Fibroblast of the aortic adventitia (primary cell): ENCODE measurements at places on chromosomes 13 and 19. TPM values are rescaled to one million over a fixed set of nuclear protein-coding genes. Genes with fewer than 3 reads are reported as not detected.

TDRD12 gene
- 0.36 TPM in 1 of 2 replicates, not detected in the other for total RNA-seq

TYK2 gene
- 25.7 and 51.5 TPM in 2 replicates for total RNA-seq

GRCh38 chr19:47226426-47227351, 4.3 kb downstream of the BBC3 start:
- peak; percentile 76 for DNase-seq

SCAF1 gene
- total RNA-seq = 16.9 and 41.1 TPM in 2 replicates

DNA sequence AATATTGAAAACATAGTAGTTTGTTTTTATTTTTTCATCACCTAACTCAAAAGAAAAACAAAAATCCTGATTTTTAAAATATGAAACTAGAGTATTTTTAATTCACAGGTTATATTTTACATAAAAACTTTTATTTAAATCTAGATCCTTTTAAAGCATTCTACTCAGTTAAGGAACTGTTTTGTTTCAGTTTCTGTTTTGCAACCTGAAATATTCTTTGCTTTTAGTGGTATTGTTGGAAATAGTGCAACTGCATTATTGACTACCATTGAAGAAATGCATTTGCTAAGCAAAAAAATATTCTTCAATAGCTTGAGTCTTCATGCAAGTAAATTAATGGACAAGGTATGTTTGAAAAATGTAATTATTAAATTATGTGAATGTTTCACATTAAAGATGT, 43.8 kb downstream of the COG6 start:
- DNase-seq = no peak

DNA sequence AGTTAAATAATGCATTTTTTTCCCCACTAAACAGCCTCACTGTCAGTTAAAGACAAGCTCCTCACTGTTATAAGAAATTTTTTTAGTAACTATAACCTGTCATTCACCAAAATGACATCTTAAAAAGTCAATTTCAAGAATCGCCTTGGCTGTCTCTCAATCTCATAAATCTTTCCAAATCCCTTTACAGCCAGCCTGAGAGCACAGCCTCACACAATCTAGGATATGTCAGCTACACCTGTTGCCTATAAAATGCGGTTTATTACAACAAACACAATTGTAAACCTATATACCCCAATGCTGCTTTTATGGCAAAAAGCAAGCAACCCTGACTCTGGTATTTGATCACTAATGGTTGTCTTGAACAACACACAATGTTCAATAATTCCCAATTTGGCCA, 29.5 kb upstream of the FNDC3A start:
- DNase-seq = no peak

DNA sequence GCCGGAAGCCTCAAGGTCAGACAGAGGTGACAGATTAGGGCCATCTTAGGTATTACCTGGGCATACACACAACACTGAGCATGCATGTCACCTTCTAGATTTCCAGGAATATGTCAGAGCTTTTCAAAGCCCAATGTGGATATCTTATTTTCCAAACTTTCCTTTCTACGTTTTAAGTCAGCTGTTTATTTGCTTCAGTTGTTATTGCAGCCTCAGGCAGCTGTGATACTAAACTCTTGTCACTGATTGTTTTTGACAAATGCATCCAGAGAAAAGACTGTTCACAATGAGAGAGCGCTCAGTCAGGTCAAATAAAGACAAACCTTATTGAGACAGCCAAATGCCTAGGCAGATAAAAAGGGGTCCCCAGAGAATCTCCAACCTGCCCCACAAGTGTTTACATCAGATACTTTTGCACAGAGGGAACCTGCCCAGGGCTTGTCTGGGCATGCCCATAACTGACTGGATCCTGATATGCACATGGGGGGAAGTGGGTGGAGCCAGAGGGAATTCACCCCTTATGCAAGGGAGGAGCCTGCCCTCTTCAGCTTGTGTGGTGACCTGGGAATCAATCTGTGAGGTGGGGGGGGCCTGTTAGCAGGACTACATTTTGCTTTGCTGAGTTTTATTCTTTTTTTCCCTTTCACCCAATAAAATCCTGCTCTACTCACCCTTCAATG, 28.5 kb downstream of the MED4 start:
- peak; percentile 26 for DNase-seq

DNA sequence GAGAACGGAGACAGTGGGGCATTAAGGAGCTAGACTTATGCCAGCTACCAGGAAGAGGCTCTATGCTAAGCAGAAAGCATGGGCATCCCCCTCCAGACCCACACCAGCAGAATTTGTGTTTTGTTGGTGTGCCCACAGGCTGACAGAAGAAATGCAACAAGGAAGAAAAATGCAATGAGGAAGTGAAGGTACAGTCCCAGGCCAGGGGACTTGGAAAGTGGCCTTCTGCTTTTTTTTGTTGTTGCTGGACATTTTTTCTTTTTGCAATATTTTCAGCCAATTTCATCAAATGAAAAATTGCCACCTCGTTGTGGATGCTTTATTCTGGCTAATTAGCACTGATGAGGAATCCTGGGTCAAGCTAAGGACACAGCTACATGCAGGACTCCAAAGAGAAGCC, 167.7 kb downstream of the TSHZ3 start:
- DNase-seq = no peak

DNA sequence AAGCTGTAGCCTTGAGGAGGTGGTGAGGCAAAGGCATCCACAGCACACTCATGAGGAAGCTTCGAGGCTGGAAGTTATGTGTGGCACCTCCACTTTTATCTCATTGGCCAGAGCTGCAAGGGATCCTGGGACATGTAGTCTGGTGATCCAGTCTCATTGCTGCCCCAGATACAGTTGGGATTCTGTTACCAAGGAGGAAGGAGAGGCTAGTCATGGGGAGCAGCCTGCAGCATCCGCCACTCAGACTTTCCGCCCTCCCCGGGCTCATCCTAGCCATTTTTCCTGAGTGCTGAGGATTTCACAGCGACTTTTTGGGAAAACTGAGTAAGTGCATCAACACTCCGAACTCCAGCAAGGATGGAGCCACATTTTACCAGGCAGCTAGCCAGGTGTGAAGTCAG, 74.4 kb downstream of the DPF1 start:
- no peak for DNase-seq

- DNase-seq = no peak
Observed at GRCh38 chr19:6378486-6378885, 2.8 kb upstream of the PSPN start.

DNA sequence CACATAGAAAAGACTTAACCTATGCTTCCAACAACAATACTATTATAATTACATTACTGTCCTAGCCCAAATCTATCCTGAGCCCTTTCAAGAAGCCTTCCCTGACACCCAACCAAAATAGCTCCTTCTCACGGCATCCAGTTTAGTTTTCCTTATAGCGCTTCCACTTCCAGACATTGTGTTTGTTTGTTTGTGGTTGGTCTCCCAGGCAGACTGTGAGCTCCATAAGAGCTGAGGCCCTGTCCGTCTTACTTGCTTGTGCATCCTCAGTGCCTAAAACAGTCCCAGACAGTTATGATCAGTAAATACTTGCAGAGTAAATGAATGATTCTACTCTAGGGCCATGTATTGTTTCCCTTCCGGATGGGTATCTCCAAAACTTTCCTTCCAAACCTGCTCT, 68.1 kb upstream of the STARD13 start:
- DNase-seq = no peak

GRCh38 chr13:29523199-29523961, 72.1 kb downstream of the SLC7A1 start:
- peak; percentile 96 for DNase-seq

- DNase-seq = no peak
Observed at GRCh38 chr13:110208116-110208515, 98.8 kb downstream of the COL4A1 start.
